ENCODE measurements at places on chromosomes 7 and 10. TPM values are rescaled to one million over a fixed set of nuclear protein-coding genes. Genes with fewer than 3 reads are reported as not detected.

Gene SSC4D
- 0.73 TPM for total RNA-seq

Gene MRLN
- total RNA-seq: 12.2 TPM

Gene ADCY1
- total RNA-seq: 93.5 TPM

Gene PRSS1
- total RNA-seq: not detected

Gene ASAH2
- total RNA-seq: 1.5 TPM

Gene ZNF282
- total RNA-seq: 18.7 TPM

Gene ADCYAP1R1
- total RNA-seq: 56.7 TPM

Gene CACNB2
- 16.2 TPM for total RNA-seq

Gene PAPOLB
- 3.9 TPM for total RNA-seq

Gene GATA3
- 0.09 TPM for total RNA-seq

Gene INHBA
- 3.2 TPM for total RNA-seq

Gene UPK3BL2
- total RNA-seq: 8.0 TPM

Gene CDK14
- 85.8 TPM for total RNA-seq

Gene CALN1
- total RNA-seq: 14.9 TPM

Gene GJD4
- total RNA-seq: not detected

Gene GPC2
- 57.9 TPM for total RNA-seq

Gene SFXN2
- 10.1 TPM for total RNA-seq

Gene SH2D4B
- total RNA-seq: 0.36 TPM

Gene BEND7
- total RNA-seq: 16.5 TPM

Gene LMOD2
- 0.18 TPM for total RNA-seq

Gene CBX3
- 122 TPM for total RNA-seq

Gene MBL2
- not detected for total RNA-seq

Gene VAX1
- not detected for total RNA-seq

Gene GNG11
- 5.1 TPM for total RNA-seq

Gene SPAM1
- total RNA-seq: not detected

Gene MMRN2
- total RNA-seq: 5.2 TPM

Gene ZC3HAV1
- total RNA-seq: 6.3 TPM

Gene ASB10
- total RNA-seq: not detected

Gene GPR146
- total RNA-seq: 2.7 TPM

Gene KLF14
- not detected for total RNA-seq

Gene WDR91
- 11.0 TPM for total RNA-seq

Gene TSPAN12
- total RNA-seq: 9.1 TPM

Gene TMEM178B
- 50.7 TPM for total RNA-seq

Gene PRPS1L1
- not detected for total RNA-seq

Gene OR2A25
- total RNA-seq: not detected

Gene PCLO
- total RNA-seq: 66.6 TPM

Gene CACNA2D1
- 111 TPM for total RNA-seq

Gene SEMA4G
- 11.0 TPM for total RNA-seq

Gene OR2A42
- total RNA-seq: 0.45 TPM

Gene CABCOCO1
- total RNA-seq: 2.0 TPM

Gene ACTL6B
- total RNA-seq: 58.7 TPM

Gene RBM33
- 61.8 TPM for total RNA-seq

Gene NRAP
- 0.09 TPM for total RNA-seq

Gene OPALIN
- total RNA-seq: not detected

Gene ARHGAP22
- 7.7 TPM for total RNA-seq

Gene BHLHA15
- 5.4 TPM for total RNA-seq

Gene ASB4
- total RNA-seq: 0.09 TPM

Gene NRCAM
- 194 TPM for total RNA-seq
